ENCODE measurements at places on chromosomes 13 and 19.

DNA sequence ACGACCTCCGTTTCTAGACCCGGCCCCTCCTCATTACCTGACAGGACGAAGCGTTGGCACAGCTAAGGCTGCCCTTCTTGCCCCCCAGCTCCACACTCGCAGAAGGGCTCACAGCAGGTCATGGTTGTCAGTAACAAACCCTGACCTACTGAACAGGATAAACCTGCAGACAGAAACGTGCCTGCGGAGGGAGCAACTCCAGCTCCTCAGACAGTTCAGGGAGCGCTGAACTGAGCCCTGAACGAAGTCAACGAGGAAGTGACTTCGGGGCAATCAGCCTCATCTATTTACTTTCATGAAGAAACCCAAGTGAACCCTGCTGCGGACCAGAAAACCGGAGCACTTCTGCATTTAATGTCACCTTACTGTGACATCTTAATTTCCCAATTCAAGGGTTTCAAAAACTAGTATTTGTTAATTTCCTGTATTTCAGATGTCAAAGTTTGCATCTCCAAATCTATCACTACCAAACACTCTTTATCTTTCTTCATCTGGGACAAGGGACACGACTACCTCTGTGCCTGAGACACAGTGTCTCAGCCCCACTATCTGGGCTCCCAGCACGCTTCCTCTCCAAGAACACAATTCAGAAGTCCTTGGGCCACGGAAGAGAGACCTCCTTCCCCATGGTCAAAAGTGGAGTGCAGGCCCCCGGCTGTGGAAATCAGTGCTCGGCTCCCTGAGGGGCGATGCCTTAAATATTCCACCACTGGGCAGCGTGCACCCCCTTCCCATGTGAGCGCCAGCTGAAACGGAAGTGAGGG lies 40.2 kb downstream of the CARS2 start:
- no peak for DNase-seq

DNA sequence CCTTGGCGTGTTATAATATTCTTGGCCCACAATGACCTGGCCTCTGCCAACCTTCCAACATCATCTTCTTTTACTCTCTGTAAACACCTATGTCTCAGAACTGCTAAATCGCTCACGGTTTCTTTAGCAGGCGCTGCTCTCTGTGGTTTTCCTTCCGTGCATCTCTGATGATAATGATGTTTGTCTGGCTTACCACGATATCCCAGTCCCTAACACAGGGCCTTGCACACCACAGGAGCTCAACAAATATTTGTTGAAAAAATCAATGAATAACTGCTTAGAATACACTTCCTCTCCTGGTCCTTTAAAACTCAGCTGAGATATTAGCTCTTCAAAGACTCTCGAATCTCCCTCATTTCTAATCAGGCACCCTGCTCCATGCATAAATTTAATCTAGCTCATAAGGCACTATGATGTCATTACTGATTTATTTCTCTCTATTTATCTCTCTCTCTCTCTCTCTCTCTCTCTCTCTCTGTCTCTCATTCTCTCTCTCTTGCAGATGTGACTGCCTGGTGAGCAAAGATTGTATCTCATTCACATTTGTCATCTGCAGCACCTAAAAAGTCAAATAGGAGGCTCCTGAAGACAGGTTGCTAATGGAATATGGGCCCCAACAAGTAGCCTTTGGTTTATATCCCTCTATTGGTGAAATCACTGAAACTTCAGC lies 206.4 kb downstream of the NHLRC3 start:
- DNase-seq, result no peak

DNA sequence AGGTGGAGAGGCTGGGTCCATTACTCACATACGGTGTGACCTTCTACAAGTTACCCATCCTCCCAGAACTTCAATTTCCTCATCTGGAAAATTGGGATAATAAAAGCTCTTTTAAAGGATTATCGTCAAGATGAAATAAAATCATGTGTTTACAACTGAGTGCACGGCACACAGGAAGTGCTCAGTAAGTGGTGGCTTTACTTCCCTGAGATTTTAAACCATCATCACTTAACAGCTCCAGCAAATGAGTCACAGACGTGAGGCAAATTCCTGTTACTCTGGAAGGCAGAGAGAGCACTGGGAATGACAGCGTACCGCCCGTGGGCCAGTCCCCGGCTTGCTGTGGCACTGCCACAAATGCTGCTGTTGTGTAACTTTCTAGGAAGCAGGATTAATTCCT lies 64.1 kb downstream of the MRPL57 start:
- no peak for DNase-seq

GRCh38 chr13:43405457-43405856 lies 381.3 kb downstream of the ENOX1 start:
- no peak for DNase-seq

- no peak for DNase-seq
These were observed 16.8 kb upstream of the ZNF554 start for GRCh38 chr19:2802826-2803225.

- no peak for DNase-seq
These were observed 37.3 kb downstream of the SMARCA4 start for GRCh38 chr19:10998045-10998533.
